Activated CD4-positive, alpha-beta T cell treated with anti-CD3 and anti-CD28 coated beads, Interleukin-2, amount 50 U/mL, for 4 hours (primary cell): ENCODE measurements at places on chromosomes 13 and 19.

DNA sequence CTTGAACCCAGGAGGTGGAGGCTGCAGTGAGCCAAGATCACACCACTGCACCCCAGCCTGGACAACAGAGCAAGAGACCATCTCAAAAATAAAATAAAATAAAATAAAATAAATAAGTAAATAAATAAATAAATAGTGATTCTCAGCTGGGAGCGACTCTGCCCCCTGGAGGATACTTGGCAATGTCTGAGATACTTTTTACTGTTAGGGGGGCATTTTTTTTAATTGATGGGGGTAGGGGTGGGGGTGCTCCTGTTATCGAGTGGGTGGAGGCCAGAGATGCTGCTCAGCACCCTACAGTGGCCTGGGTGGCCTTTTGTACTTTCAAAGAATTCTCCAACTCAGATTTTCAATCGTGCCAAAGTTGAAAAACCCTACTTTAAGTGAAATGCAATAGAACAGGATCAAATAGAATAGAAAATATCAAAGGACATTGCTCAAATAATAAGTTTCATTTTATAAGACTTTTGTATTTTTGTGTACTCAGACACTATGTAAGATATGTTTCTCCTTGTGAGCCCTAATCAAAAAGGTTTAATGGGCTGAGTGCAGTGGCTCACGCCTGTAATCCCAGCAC lies 7.1 kb upstream of the CLPP start:
- DNase-seq: no peak

- no peak for DNase-seq
Observed at GRCh38 chr13:87677496-87678371, 6.6 kb downstream of the SLITRK5 start.

DNA sequence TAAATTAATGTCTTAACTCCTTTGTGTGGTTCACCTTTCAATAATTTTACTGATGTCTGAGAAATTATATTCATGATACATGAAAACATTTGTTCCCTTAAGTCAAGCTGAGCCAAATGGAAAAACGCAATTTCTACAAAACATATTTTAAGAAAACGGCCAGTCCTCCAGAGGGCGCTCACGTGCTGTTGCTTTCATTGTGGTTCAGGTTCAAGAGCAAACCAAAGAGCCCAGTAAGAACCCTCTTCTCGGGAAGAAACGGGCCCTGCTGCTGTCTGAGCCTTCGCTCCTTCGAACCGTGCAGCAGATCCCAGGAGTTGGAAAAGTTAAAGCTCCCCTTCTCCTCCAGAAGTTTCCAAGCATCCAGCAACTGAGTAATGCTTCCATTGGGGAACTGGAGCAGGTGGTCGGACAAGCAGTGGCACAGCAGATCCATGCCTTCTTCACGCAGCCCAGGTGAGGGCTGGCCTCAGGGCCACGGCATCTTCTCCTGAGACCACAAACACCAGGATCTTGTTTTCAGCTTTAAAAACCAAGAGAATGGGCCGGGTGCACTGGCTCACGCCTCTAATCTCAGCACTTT lies 4.3 kb downstream of the FAAP24 start:
- peak; percentile 68 for DNase-seq

DNA sequence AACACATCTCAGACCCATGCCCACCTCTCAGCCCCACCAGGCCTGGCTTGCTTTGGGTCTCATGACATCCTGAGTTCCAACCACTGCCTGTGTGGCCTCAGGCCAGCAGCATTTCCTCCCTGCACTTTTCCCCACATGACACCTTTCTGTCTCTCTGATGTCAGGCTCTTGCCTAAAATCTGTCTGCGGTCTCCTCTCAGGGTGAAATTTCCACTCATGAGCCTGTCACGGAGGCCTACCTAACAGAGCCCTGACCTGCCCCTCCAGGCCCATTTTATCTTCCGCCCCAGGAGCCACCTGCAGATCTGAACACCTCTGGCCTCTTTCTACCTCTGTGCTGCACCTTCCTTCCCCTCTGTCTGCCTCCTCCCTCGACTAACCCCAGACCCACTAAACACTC lies 93.5 kb downstream of the ZDHHC20 start:
- DNase-seq: no peak

- DNase-seq: no peak
Observed at GRCh38 chr13:110433014-110433413, 125.9 kb downstream of the COL4A2 start.

GRCh38 chr19:32339988-32340874 lies 5.2 kb upstream of the ZNF507 start:
- DNase-seq: peak; percentile 40

DNA sequence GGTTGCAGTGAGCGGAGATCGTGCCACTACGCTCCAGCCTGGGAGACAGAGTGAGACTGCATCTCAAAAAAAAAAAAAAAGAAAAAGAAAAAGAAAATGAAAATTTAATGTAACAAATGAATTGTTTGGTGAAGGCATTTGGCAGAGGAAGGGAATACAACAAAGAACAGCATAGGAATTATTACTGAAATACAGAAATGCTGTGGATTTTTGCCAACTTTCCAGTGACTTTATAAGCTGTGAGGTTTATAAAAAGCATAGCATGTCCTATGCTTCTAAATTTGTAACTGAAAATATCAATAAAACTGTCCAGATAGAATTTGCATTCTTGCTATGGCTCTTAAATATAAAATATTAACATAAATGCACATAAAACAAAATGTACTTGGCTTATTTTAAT lies 112.9 kb upstream of the IRS2 start:
- no peak for DNase-seq

GRCh38 chr13:111115965-111116521 lies 933 bp downstream of the ARHGEF7 start:
- DNase-seq: no peak

GRCh38 chr19:21472507-21472906 lies 32.9 kb upstream of the ZNF429 start:
- no peak for DNase-seq
